ENCODE measurements at places on chromosomes 1 and 21.
A peak's percentile ranks its signal among the peaks of the same experiment; 100 is the strongest.

DNA sequence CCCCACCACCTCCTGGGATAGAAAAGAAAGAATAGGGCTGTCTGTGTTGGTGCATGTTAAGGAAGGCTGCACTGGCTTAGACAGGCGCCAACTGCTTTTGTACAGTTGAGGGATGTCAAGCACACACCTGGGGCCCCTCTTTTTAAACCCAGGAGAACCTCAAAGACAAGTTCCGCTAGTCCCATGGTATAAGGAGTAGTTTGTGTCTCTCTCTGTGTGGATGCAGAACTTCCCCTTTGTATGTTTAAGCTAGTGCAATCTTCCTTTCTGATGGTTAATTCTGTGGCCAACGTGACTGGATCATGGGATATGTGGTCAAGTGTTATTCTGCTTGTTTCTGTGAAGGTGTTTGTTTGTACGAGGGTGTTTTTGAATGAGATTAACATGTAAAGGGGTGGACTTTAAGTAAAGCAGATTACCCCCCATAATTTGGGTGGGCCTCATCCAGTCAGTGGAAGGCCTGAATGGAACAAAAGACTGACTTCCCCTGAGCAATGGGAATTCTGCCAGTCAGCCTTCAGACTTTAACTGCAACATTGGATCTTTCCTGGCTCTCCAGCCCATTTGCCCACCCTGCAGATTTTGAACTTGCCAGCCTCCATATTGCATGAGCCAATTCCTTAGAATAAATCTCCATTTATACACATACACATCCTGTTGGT, 9.5 kb upstream of the DUSP10 start:
- DNase-seq: no peak

- DNase-seq: no peak
These were observed 238.4 kb upstream of the CACYBP start for GRCh38 chr1:174761335-174761734.

- no peak for DNase-seq
These were observed 1.6 kb downstream of the RAP1GAP start for GRCh38 chr1:21667348-21668231.

DNA sequence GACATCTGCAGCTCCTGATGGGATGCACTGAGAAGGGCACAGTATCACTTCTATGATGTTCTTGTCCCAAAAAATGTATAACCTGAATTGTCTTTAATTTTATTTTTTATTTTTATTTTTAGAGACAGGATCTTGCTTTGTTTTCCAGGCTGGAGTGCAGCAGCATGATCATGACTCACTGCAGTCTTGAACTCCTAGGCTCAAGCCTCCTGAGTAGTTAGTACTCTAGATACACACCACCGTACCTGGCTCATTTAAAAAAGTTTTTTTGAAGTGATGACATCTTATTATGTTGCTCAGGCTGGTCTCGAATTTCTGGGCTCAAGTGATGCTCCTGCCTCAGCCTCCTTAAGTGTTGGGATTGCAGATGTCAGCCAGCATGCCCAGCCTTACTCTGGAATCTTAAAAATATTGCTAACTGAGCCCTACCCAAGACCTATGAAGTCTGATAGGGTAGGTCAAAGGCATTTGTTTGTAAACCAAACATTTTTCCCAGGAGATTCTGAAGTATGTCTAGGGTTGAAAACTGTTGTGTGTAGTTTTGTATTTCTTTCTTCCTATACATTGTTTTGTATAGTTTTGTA, 68.9 kb downstream of the ATF6 start:
- DNase-seq: no peak

DNA sequence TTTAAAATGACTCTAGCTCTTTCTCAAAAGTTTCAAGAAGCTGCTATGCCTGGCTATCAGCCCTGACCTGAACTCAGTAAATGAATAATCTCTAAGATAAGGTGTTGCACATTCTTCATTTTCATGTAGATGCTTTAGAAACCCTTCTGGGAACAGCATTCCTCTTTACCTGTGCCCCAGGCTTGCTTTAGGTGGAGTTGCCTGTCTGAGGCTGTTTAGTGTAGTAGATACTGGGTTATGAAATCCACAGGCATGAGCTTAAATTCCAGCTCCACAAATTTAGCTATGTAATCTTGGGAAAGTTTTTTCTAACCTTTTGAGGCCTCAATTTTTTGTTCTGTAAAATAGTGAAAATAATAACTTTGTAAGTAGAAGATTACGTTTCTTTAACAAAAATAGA, 41.6 kb downstream of the ATP6V1G3 start:
- no peak for DNase-seq

DNA sequence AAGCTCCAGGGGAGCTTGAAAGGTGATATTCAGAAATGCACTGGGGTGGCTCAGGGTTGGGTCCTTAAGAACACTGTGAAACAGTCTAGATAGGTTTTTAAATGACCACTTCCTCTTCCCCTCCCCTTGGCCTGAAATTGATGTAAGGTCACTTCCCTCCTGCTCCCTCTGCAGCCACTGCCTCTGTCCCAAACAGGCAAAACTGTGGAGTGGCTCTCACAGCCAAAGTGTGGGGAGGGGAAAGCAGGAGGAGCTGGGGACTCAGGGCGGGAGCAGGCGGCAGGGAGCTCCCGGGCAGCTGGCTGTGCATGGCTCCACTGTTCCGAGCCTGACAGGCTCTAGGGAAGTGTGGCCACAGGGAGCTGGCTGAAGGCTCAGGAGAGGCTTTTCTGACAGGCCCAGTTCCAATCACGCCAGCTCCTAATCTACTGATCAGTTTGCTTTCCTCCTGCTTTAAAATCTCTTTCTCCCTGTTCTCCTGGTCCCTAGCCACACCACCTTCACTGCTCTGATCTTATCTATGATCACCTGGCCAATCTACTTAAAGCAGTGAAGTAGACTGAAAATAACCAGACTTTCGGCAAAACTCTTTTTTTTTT, 5.1 kb upstream of the CSRP1 start:
- DNase-seq: peak; percentile 31

- no peak for DNase-seq
These were observed 41.1 kb downstream of the ZNF678 start for GRCh38 chr1:227604446-227604845.

DNA sequence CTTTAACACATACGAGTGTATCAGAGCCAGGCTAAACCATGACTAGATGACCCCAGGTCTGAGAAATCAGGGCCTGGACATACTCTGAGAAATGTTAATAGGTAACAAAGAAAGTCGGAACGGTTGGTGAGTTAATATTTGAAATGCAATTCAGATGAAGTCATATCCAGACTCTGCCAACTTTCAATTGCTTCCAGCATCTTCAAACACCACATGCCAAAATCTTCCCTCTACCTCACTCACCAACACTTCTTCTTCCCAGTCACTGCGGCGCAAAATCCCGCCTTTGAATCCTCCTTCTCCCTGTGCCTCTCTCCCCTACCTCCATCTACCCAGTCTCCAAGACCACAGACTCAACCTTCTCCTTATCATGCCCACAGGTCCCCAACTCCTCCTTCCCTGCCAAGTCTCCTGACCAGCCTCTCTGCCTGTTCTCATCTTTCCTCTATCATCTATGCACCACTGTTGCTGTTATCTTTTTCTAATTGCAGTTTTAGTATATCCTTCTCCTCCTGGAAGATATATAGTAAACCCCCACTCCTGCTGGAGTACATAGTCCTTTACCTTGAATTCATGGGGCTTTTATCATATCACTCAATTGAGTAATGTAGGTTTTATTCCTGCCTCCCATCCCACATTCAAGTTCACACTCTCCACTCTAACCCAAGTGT, 41.3 kb downstream of the ZBTB18 start:
- no peak for DNase-seq

DNA sequence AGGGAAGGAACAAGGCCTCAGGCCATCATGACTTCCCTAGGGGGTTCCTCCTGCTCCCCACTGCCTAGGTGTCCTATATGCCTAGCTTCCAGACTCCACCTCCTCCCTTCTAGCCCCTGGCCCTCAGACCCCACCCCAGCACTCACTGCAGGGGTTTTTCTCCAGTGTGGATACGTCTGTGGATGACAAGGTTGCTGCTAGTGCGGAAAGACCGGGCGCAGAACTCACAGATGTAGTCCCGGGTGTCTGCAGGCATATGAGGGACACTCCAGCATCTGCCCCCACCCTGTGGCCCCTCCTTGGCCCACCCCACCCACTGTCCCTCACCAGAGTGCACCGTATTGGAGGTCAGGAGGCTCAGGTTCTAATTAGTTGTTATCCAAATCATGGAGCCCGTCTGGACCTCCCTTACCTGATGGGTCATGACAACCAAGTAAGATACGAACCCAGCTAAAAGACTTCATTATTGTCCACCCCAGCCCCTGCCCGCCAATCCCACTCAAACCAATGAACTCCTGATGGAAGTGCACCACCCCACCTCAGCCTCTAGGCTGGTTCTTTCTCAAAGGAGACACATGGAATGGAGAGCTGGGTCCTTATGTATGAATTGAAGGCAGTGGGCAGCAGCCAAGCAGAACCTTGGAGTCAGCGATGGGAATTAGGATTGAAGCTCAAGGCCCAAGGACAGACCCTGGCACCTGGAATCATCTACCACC, 8.2 kb downstream of the ZNF692 start:
- no peak for DNase-seq

DNA sequence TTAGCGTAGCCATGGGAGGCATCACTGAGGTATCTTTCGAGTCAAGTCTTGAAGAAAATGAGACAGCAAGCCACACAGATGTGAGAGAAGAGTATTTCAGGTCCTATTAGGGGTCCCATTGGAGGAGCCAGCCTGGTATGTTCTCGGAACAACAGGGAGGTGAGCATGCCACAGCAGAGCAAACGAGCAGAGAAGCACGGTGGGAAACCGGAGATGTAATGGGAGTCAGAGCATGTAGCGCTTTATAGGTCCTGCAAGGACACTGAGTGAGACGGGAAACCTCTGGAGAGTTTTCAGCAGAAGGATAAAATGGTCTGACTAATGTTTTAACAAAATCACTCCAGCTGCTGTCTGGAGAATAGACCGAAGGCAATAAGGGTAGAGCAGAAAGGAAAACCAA, 15.9 kb downstream of the H3-3A start:
- no peak for DNase-seq

DNA sequence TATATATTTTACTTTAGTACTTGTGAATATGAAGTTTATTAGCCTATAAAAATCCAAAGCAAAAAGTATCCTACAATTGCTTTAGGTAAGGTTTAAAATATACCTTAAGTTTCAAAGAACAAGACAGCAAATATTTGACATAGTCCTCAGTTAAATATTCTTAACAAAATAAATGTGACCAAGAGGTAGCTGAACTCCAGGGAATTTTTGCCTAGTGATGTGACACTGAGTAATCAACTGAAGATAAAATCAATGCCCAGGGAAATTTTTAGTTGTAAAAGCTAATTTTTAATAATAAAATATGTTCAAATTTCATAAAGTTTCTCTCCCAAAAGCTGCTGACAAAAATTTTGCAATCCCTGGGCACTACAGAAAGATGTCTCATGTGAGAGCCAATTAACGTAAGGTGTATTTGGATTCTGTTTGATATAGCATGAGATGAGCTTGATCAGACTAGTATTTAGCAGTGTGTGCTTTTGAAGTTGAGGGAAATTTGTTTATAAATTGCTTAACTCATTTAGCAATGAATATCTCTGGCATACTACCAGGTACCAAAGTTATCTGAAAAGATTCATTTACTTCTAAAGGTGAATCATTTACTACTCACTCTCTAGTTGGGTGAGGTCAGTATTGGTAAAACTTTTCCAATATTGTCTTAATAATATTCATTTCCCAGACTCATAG, 80.2 kb upstream of the PALMD start:
- no peak for DNase-seq

GRCh38 chr1:67446893-67447292, 16.7 kb upstream of the SERBP1 start:
- no peak for DNase-seq

DNA sequence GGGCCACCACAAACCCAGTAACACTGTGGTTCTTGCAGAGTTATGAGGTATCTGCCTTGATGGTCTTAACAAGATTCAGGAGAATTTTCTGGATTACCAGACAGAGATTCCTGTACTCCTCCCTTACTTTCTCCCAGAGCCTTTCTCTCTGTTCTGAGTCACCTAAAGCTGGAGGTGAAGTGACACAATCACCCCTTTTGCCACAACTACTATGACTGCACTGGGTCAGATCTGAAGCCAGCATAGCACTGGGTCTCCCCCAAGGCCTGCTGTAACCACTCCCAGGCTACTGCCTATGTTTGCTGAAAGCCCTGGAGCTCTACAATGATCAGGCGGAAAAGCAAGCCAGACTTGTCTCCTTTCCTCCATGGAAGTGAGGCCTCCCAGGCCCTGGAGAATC, 156.7 kb upstream of the NEGR1 start:
- no peak for DNase-seq

- DNase-seq: no peak
These were observed 106.6 kb downstream of the OMA1 start for GRCh38 chr1:58439946-58440345.

DNA sequence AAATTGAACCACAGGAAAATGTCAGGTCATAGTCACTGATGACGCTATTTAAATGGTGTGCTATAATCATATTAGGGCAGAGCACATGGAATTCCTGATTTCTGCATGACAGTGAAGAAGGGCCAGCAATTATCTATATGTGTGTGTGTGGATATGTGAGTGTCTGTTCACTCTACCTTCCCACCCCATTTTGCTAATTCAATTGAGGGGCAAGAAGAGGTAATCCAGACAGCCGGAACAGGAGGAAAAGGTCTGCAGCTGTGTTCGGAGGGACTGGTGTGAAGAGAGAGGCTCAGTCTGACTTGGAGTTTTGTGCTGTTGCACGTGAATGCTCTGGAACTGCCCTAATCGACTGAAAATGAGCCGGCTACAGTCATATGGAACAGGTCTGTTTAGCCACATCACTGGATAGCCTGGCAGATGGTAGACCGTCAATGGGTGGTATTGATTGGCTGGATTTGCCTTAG, 5.1 kb upstream of the ELAVL4 start:
- DNase-seq: no peak

DNA sequence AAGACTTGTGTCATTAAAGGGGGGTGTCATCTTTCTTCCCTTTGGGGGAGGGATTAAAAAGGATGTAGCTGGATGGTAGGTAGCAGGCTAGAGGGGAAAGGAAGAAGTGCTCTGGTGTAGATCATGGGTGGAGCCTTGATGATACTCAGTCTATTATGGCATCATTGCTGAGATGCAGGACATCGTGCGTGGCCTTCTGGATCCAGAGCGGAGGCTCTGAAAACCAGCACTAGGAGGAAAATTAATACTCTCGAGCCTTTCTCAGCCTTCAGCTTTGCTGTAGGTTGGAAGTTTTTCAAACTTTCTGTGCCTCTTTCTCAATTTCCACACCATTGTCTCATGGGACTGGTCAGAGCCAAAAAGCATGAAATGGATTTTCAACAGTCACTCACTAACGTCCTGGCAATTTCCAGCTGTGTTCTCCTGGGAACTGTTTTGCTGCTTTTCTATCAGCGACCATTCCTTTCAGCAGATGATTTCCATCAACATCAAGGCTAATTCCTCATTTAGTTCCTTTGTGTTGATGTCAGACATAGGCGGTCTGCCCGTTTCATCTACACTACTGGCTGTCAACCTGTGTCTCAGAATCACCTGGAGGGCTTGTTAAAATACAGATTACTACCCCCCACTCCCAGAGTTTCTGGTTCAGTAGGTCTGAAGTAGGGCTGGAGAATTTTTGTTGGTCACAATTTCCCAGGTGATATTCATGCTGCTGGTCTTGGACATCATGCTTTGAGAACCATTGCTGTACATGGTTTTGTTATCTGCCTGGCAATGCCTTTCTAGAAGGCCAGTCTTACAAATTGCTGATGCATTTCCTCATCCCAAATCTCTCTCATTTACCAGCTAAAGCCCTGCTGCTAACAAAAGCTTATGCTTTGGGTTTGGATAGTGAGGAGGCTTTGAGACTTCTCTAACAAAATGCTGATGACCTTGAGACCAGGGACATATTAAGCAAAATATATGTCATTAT, 7.7 kb downstream of the CACNA1E start:
- no peak for DNase-seq

Measured in GM19239 (cell line).